Fibroblast of lung (primary cell): ENCODE measurements at places on chromosomes 12 and 14.

- H3K36me3 ChIP-seq = no peaks in the 10 kb centered on the region
- DNase-seq = peak; percentile 28
- no peak overlapping the region for H3K27ac ChIP-seq
- no peaks in the 10 kb centered on the region for H3K4me1 ChIP-seq
- H3K27me3 ChIP-seq = no peaks in the 10 kb centered on the region
Observed at GRCh38 chr12:91718326-91718725, 427.3 kb downstream of the BTG1 start.

DNA sequence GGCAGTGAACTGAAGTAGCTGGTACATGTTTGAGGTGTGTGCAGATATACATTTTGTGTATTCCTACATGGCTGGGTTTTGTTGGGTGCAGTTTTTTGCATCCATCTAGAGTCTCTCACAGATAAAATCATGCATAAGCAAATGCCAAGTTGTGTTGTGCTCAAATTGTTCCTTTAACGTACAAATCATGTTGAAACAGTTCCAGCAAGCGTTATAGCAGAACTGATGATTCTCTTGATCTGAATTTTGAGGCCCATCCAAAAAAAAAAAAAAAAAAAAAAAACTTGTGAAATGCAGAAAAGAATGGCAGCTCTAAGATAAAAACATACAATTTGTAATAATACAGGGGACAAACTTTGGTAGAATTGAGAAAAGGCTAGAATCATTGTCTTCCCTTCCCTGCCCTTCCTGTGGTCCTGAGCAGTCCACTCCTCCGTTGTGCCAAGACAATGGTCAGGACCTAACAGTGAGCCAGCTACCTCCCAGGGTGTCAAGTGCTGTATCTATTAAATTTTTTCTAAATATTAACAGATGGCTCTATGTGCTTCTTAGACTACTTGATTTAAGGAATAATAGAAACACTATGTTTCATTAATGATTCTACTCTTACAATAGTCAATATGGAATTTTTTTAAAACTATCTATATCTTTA is 122.1 kb downstream of the PLEKHA5 start:
- no peak overlapping the region for H3K27ac ChIP-seq
- DNase-seq = no peak
- no peak overlapping the region for H3K4me3 ChIP-seq
- H3K36me3 ChIP-seq = no peaks in the 10 kb centered on the region
- H3K4me1 ChIP-seq = no peaks in the 10 kb centered on the region

- no peaks in the 10 kb centered on the region for H3K36me3 ChIP-seq
- no peaks in the 10 kb centered on the region for H3K27me3 ChIP-seq
- H3K4me1 ChIP-seq = peaks cover 9% of the 10 kb centered on the region
- H3K27ac ChIP-seq = no peak overlapping the region
- H3K4me3 ChIP-seq = no peak overlapping the region
Observed at GRCh38 chr12:54376596-54376995, 7.9 kb downstream of the ZNF385A start.

- no peaks in the 10 kb centered on the region for H3K27me3 ChIP-seq
- DNase-seq = peak; percentile 85
- peaks cover 4% of the 10 kb centered on the region for H3K36me3 ChIP-seq
Observed at GRCh38 chr12:89349814-89350213, 2.5 kb downstream of the DUSP6 start.

DNA sequence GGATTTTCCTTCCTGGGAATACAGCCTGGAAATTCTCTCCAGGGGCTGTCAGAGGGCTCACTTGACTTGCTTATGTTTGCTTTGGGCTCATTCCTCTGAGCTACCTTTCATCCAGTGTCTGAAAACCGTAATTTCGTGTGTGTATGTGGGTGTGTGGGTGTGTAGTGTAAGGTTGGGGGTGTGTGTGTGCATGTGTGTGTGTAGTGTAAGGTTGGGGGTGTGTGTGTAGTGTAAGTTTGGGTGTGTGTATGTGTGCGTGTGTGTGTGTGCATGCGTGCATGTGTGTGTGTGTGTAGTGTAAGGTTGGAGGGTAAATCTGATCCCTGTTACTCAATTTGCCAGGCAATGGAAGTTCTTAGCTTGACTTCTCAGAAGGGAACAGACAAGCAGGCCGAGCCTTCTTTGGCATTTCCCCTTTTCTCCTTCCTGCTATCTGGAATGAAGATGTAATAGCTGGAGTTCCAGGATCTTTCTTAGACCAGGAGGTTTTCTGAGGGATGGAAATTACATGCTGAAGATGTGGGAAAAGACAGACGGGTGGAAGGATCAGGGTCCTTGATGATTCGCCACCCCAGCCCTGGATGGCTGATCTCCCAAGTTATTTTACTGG is 15.5 kb upstream of the BEGAIN start:
- no peak overlapping the region for H3K4me3 ChIP-seq
- no peaks in the 10 kb centered on the region for H3K27me3 ChIP-seq
- H3K27ac ChIP-seq = no peak overlapping the region

GRCh38 chr12:52023182-52023975 is 16.6 kb downstream of the TAMALIN start:
- peaks cover 7% of the 10 kb centered on the region for H3K4me1 ChIP-seq
- no peak overlapping the region for H3K27ac ChIP-seq
- H3K27me3 ChIP-seq = no peaks in the 10 kb centered on the region
- no peaks in the 10 kb centered on the region for H3K36me3 ChIP-seq
- peak; percentile 60 for DNase-seq

DNA sequence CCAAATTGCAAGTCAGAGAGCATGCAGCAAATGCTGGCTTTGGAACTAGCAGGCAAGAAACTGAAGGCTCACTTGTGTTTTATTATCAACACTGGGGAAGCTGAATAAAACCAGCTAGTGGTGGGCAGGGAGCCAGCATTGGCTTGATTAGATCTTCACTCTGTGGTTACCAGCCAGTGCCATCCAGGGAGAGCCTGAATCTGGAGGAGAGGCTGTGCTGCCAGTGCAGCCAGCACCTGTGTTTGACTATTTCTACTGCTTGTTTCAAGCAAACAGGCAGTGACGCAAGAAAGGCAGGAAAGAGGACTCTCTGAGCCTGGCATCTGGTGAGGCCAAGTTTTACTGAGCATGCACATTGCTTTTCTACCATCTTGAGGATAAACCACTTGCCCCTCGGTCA is 247.0 kb downstream of the PHLDA1 start:
- no peaks in the 10 kb centered on the region for H3K36me3 ChIP-seq
- no peak overlapping the region for H3K4me3 ChIP-seq
- DNase-seq = no peak
- H3K4me1 ChIP-seq = peaks cover 20% of the 10 kb centered on the region
- no peak overlapping the region for H3K27ac ChIP-seq
- H3K27me3 ChIP-seq = no peaks in the 10 kb centered on the region

GRCh38 chr12:122403115-122403770 is 19.2 kb downstream of the CLIP1 start:
- peaks cover 1% of the 10 kb centered on the region for H3K36me3 ChIP-seq
- H3K27ac ChIP-seq = no peak overlapping the region
- H3K27me3 ChIP-seq = no peaks in the 10 kb centered on the region
- H3K4me1 ChIP-seq = peaks cover 13% of the 10 kb centered on the region

DNA sequence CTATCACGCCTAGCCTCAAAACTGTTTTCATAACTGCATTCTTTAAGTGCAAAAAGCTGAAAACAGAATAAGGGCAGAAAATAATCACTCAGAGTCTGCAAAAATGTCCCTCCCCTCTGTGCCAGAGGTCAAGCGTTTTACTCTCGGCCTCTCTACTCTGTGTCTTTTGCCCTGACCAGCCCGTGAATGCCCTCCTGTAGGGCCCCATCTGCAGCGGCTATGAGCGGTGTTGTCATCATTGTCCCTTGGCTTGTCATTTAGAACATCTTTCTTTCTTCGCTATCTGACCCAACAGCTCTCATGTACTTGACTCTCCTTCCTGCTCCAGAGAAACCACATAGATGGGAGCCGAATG is 21.7 kb downstream of the ELK3 start:
- peaks cover 4% of the 10 kb centered on the region for H3K4me1 ChIP-seq
- H3K36me3 ChIP-seq = peaks cover 2% of the 10 kb centered on the region
- no peak overlapping the region for H3K4me3 ChIP-seq
- H3K27me3 ChIP-seq = no peaks in the 10 kb centered on the region

- H3K27ac ChIP-seq = no peak overlapping the region
- no peaks in the 10 kb centered on the region for H3K27me3 ChIP-seq
- no peak overlapping the region for H3K4me3 ChIP-seq
- no peaks in the 10 kb centered on the region for H3K36me3 ChIP-seq
Observed at GRCh38 chr12:1289371-1290155, 298.5 kb downstream of the ERC1 start.
